ENCODE measurements at places on chromosomes 2 and 18.

- peaks cover 15% of the 10 kb centered on the region for H3K27me3 ChIP-seq
- H3K4me1 ChIP-seq, result no peaks in the 10 kb centered on the region
- no peaks in the 10 kb centered on the region for H3K36me3 ChIP-seq
- no peak for DNase-seq
- no peak overlapping the region for H3K4me3 ChIP-seq
Measured at GRCh38 chr2:20990442-20991430, 53.1 kb downstream of the APOB start.

DNA sequence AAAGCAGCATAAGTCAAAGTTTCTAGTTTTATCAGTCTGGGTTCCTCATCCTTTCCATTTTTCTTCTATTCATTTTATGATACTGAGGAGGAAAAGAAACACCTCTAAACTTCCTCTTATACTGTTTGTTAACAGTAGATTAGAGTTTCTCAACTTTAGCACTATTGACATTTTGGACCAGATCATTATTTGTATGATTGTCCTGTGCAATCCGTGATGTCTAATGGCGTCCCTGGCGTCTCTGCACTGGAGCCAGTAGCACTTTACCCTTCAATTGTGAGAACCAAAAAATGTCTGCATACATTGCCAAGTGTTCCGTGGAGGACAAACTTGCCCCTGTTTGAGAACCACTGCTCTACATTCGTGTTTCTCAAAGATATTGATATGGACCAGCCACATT lies 25.2 kb downstream of the PTPN4 start:
- no peaks in the 10 kb centered on the region for H3K27me3 ChIP-seq
- H3K4me3 ChIP-seq, result no peak overlapping the region
- H3K27ac ChIP-seq, result no peak overlapping the region

GRCh38 chr2:237697586-237698357 lies 70.4 kb downstream of the LRRFIP1 start:
- peaks cover 52% of the 10 kb centered on the region for H3K4me1 ChIP-seq
- DNase-seq, result no peak
- no peaks in the 10 kb centered on the region for H3K27me3 ChIP-seq
- H3K4me3 ChIP-seq, result peak overlapping the region; percentile 81
- H3K27ac ChIP-seq, result peak overlapping the region; percentile 91

DNA sequence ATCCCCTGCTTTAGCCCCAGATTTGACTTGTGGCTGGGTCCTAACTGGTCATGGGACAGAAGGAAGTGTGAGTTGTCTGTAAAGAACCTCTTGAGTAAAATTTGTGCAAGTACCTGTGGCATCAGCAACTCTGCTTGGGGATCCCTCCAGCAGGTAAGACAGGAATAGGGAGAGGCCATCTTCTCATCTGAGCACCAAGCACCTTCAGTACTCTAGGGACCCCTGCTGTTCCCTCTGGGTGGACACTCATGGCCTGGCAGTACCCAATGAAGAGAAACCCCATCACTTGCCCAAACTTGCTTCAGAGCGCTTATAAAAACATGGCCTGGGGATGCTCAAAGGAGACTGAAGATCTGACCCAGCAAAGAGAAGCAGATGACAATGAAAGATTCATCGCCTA lies 297.8 kb downstream of the SP3 start:
- no peaks in the 10 kb centered on the region for H3K36me3 ChIP-seq
- no peak for DNase-seq
- peaks cover 11% of the 10 kb centered on the region for H3K27me3 ChIP-seq

DNA sequence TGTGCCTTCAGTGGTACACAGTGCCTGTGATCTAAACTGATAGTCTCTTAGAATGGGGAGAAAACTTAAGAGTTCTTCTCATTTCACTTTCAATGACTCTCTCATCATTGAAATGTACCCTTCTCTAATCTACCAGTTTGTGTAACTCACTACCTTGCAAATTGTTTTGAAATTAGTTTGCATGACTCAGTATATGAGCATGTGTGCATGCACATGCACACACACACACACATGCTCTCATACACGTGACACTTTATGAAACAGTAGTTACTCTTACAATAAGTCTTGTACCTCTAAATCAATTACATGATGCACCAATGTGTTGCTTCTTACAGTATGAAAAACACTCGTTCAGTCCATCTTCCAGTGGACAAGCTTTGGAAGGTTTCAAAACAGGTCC lies 10.6 kb downstream of the LYPD6B start:
- peaks cover 19% of the 10 kb centered on the region for H3K27me3 ChIP-seq
- no peak for DNase-seq
- H3K27ac ChIP-seq, result no peak overlapping the region

DNA sequence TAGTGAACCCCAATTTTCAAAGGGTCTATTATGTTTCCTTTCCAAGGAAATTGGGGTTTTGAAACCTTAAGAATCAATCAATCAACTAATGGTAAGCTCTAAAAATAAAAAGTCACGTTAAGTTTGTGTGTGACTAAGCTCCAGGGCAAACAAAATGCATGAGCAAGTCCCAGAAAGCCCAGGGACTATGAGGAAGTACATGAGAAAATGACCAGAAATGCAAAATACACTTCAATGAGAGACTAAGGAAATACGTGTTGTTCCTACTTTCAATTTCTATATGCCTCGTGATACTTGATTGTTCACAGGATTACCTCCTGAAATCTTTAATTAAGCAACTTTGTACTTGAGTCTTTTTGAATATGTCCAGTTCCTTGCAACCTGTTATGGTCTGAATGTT lies 684.4 kb upstream of the SYT4 start:
- no peaks in the 10 kb centered on the region for H3K4me1 ChIP-seq
- no peak overlapping the region for H3K27ac ChIP-seq
- no peaks in the 10 kb centered on the region for H3K27me3 ChIP-seq
- no peak for DNase-seq

DNA sequence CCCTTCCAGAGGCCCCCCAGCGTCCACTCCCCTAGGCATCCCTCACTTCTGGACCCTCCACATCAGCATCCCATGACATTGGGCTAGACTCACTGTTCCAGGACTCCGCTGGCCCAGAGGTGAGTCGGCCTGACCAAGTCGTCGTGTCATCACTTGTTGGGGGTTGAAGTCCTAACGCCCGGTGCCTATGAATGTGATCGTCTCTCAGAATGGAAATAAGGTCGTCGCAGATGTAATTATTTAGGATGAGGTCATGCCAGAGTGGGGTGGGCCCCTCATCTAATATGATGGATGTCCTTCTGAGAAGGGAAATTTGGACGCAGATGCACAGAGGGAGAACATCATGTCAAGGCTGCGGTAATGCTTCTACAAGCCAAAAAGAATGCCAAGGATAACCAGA lies 142.7 kb downstream of the AGAP1 start:
- peaks cover 6% of the 10 kb centered on the region for H3K27me3 ChIP-seq
- no peak overlapping the region for H3K4me3 ChIP-seq
- H3K4me1 ChIP-seq, result no peaks in the 10 kb centered on the region
- H3K27ac ChIP-seq, result no peak overlapping the region

GRCh38 chr2:117949806-117950205 lies 64.1 kb downstream of the CCDC93 start:
- H3K27ac ChIP-seq, result no peak overlapping the region
- no peak overlapping the region for H3K4me3 ChIP-seq
- H3K4me1 ChIP-seq, result no peaks in the 10 kb centered on the region
- H3K36me3 ChIP-seq, result peaks cover 57% of the 10 kb centered on the region
- no peaks in the 10 kb centered on the region for H3K27me3 ChIP-seq

GRCh38 chr2:144629935-144630334 lies 110.0 kb upstream of the ZEB2 start:
- H3K4me1 ChIP-seq, result peaks cover 10% of the 10 kb centered on the region
- no peaks in the 10 kb centered on the region for H3K36me3 ChIP-seq
- DNase-seq, result no peak
- no peak overlapping the region for H3K4me3 ChIP-seq

GRCh38 chr2:223648755-223649154 lies 46.6 kb upstream of the SCG2 start:
- H3K27me3 ChIP-seq, result peaks cover 5% of the 10 kb centered on the region
- H3K27ac ChIP-seq, result no peak overlapping the region
- no peaks in the 10 kb centered on the region for H3K36me3 ChIP-seq
- no peaks in the 10 kb centered on the region for H3K4me1 ChIP-seq

GRCh38 chr2:56268856-56269255 lies 85.1 kb downstream of the CCDC85A start:
- H3K4me1 ChIP-seq, result no peaks in the 10 kb centered on the region
- H3K27me3 ChIP-seq, result peaks cover 2% of the 10 kb centered on the region
- no peak overlapping the region for H3K27ac ChIP-seq
- H3K36me3 ChIP-seq, result no peaks in the 10 kb centered on the region
- no peak overlapping the region for H3K4me3 ChIP-seq

DNA sequence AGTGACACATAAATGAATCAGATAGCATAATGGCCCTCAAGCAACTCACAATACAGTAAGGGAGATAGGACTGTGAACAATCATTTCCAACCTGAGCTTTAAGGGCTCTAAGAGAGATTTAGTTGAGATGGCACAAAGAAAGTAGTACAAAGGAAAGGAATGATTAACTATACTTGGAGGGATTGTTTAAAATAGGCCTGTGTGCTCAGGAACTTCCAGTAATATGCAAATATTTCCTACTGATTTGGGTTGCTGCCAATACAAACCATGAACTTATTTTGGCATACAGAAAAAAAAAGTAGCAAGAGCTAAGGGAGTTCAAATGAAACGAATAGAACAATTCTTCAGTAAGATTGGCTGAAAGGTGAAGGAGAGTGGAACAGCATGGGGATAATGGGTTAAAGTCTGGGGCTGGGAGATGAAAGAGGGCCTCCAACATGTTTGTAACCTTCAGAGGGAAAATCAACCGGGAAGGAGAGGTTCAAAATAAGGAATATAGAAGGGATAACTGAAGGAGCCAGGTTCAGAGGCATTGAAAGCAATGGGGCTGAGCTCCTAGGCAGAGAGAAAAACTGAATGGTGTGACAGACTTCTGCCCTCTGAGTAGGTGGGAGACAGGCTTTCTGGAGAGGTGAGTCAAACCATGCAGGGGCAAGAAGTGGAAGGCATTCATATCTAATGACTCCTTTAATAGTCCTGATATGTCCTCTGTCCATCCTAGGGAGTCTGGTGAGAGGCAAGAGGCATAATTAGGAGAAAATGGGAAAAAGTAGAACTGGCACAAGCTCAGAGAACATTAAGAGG lies 83.5 kb downstream of the DNAH7 start:
- no peak for DNase-seq
- H3K27me3 ChIP-seq, result no peaks in the 10 kb centered on the region
- no peak overlapping the region for H3K4me3 ChIP-seq
- H3K27ac ChIP-seq, result no peak overlapping the region
- H3K4me1 ChIP-seq, result peaks cover 5% of the 10 kb centered on the region
- no peaks in the 10 kb centered on the region for H3K36me3 ChIP-seq
